ENCODE measurements at places on chromosomes 2 and 18. TPM values are rescaled to one million over a fixed set of nuclear protein-coding genes. Genes with fewer than 3 reads are reported as not detected.

LAMA1 gene
- total RNA-seq, result 28.7 TPM

ASB18 gene
- total RNA-seq, result not detected

RUFY4 gene
- 0.44 TPM for total RNA-seq

ICA1L gene
- 4.5 TPM for total RNA-seq

NOL4 gene
- total RNA-seq, result 0.74 TPM

METAP1D gene
- 6.4 TPM for total RNA-seq

OTOS gene
- total RNA-seq, result not detected

RANBP2 gene
- total RNA-seq, result 87.2 TPM

TMEM247 gene
- total RNA-seq, result not detected

INHBB gene
- 0.13 TPM for total RNA-seq

DNA sequence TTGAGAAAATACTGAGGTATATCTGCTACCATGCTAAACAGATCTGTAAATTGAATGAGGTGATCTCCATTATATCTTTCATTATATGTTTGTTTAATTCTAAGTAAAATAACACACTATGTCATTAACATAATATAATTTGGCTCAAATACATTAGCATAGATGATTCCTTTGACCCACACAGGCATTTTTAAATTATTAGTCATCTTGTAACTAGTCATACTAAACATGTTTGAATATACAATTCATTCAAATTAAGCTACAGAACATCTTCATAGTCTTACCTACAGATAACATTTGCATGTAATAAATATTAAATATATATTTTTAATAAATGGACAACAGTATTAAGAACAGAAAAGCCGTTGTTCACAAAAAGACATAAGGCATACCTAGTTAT is 52.7 kb upstream of the KYNU start:
- DNase-seq, result no peak

DNA sequence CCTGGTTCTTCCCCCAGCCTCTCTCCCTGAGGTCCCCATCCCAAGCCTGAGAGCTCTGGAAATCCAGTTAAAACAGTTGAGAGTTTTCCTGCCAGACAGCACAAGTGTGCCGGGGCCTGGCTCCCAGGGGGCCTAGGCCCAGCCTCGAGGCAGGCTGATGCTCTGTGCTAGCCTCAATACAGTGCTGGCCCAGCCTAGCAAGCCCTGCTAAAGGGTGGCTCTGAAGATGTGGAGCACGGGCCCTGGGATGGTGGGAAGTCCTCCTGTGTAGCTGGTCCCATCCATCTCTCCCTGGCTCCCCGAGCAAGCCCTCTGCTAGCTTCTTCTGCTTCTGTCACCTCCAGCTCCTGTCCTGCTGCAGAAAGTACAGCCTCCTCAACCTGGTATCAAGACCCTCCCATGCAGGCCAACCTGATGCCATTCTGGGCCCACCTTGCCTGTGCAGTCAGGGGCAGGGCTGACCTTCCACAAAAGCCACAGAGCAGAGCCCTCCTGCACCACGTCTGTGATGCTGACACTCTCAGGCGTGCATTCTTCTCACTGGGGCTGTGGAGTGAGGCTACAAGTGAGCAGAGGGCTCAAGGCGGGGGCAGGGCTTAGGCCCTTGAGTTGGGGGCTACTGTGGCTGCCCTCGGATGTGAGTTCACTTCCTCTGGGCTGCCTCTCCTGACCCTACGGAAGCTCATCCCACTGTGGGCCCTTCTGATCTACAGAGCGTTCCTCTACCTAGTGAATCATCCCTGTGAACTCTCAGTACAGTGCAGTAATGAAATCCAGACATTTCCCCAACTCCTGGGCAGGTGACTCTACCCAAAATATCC is 60.1 kb upstream of the LAPTM4A start:
- DNase-seq, result no peak

- DNase-seq, result no peak
These were observed 86.4 kb downstream of the GFPT1 start for GRCh38 chr2:69300650-69301049.

DNA sequence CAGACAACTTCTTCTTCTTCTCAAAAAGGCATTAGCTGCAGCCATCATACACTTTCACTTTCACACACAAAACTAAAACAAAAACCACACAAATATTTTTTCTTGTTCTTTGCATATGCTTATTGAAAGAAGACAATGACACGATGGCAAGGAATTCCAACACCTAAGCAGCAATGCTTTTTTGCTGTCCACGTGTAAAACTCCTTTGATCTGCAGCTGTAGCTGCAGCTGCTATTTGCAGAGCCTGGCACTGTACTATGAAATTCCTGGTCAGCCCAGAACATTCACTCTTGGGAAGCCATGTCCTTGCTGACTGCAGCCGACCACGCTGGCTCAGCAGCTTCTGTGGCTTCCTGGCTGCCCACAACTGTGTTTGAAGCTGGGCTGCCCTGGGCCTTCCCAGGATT is 316.2 kb downstream of the CDH2 start:
- no peak for DNase-seq

DNA sequence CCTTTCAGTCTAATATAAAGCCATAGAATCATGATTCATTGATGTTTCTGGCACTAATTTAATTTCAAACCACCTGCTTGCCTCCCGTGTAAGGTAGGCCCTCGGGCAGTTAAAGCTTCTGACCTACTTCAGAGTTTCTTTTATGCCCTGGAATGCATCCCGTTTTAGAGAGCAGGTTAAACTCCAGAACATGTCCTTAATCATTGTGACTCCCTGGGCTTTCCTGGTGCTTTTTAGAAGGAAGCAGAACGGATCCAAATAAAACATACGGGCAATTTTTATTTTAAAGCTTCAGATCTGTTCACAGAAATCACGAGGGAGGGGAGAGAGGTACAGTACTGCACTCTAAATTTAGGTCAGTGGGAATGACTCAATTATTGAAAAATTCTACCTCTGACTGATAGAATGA is 134.8 kb downstream of the GCA start:
- DNase-seq, result no peak

- no peak for DNase-seq
These were observed 8.6 kb downstream of the ACP1 start for GRCh38 chr2:273333-273732.

DNA sequence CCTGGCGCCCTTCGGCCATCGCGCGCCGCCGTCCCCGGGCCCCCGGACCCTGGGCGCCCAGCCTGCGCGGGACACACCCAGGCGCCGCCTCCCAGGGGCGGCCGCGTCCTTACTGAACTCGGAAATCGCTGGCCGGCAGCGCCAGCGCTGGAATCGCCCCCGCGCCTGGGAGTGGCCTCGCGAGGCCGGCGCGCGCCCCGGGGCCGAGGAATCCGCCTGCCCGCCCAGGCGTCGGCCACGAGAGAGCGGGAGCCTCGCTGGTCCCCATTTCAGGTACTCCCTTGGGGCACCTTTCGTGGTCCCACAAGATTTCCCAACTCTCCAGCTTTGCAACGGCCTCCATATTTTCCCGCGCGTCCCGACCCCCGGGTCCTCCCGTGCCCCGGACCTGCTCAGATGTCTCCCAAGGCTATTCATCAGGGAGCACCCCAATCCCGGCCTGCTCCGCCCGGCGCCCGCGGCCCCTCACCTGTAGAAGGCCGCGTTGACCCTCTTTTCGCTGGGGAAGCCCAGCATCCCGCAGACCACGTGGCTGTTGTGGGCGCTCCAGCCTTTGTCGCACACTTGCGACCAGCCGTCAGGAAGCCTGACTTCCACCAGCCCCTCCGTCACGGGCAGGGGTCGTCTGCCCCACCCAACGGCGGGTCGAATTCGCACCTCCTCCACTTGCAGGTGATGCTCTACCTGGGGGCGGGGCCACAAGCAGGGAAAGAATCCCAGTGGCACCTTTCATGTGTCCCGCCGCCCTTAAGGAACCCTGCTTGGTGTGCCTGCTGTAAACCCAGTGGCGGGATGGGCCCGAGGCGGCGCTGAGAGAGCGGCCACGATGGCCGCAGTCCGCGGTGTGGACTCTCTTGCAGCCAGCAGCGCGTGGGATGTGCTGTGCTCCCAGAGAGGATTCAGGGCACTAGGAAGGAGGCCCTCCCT is 4.6 kb downstream of the LOXL3 start:
- DNase-seq, result peak; percentile 90

GRCh38 chr2:203758841-203759689 is 52.6 kb downstream of the CD28 start:
- DNase-seq, result no peak

DNA sequence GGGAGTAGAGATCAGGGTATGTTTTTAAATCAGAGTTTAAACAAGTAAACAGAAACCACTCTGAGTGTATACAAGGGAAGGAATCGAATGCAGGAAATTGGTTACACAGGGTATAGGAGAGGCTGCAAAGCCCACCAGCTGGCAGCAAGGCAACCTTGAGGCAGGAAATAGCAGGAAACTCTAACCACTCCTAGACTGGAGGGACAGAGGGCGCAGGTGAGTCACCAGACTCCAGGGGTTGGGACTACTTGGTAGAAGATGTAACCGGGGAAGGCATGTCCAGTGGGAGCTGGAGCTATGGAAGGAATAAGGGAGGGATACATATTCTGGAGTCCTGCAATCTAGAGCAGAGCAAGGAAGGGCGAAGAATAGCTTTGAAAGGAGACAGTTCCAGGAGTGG is 152.3 kb downstream of the MEIS1 start:
- DNase-seq, result peak; percentile 82

DNA sequence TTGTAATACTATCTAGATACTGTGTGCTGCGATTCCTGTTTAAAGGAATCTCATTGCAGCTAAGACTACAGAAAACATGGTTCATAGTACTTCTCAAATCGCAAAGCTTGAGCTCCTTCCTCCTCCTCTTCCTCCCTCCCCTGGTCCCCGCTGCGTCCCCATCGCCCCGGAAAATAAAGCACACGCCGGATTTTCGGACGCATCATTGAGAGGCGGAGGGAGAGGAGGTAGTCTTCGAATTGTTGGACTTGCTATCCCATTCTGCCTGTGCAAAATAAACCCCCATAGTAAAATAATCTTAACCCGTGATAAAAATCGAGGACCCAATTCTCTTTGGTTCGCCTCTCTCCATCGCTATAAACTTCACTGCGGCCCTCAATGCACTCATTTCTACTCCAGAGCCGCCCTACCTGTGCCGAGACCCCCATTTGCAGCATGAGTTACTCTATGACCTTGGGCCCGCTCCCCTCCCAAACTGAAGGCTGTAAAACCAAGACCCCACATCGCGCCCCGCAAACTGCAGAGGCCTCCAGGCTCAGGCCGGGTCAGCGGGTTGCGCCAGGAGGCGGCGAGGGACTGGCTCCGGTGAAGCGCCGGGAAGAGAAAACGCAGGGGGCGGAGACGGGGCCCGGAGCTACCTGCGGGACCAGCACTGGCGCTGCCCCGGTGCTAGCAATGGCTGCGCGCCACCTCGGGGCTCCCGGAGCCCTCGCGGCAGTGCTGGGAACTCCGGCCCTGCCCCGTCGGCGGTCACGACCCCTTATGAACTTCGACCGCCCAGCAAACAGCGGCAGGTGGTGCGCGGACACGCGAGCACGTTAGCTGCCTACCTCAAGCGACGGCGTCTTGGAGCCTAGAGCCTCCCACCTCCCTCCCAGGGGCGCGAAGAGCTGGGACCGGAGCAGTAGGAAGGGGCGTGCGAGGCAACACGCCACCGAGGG is 649 bp downstream of the ESCO1 start:
- peak; percentile 72 for DNase-seq

DNA sequence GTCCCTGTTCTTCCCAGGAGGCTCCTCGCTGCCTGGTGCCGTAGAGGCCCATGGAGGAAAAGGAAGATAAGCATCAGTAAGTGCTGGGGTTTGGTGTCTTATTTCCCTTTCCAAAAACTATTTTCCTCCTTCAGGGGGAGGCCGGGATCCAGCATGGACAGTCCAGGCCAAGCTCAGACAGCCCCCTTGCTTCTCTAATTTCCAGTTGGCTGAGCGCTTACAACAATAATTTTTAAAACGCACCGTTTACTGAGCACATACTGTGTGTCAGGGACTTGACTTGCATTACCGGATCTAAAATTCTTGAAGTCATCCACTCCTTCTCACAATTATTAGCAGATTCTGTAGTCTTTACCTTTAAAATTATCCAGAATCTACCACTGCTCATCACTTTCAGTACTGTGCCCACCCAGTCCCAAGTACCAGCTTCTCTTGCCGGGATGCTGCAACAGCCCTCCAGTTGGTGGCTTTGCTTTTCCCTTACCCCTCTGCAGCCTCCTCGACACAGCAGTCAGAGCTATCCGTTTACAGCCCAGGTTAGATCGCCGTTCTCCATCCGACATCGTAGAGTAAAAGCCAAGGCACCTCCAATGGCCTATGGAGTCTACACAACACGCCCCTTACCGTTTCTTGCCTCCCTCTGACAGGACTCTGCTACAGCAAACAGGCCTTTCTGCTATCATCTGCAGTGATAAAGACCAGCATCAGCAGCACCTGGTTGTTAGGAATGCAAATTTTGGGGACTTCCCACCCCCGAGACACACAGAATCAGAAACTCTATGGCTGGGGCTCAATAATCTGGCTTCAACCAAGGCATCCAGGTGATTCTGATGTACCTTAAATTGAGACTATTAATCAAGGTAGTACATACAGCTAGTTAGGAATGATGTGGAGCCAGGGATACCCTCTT is 75.2 kb upstream of the TSPYL6 start:
- no peak for DNase-seq

DNA sequence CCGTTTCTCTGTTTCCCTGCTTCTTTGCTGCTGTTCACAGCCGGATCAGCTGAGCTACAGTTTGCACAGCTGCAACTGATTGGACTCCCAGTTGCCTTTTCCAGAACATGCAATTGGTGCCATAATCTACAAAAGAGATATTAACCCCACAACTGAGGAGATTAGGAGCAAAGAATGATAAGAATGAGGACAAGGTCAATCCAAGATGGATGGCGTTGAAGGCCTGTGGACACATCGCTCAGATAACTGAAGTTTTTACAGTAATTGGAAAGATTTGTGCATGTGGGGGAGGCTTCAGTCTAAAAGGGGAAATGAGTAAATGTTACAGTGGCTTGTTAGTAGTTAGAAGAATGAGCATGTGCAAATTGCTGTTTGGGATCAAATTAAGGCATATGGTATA is 263.2 kb downstream of the TGIF1 start:
- no peak for DNase-seq

DNA sequence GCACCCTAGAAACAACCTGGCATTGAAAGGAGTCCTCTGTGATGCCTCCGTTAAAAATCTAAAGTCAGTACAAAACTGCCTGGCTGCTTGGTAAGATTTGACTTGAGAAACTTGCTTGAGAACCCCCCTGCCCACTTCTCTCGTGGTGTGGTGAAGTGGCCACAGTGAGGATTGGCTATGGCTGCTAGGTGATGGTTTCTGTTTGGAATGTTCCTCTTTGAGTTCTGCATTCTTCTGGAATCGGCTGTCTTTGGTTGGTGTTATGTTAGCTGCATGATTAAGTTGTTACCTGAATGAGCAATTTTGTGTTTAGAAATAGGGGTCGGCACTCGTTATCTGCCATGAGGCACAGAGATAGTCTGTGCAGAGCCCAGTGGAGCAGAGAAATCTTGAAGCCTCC is 21.7 kb upstream of the SAG start:
- DNase-seq, result no peak

DNA sequence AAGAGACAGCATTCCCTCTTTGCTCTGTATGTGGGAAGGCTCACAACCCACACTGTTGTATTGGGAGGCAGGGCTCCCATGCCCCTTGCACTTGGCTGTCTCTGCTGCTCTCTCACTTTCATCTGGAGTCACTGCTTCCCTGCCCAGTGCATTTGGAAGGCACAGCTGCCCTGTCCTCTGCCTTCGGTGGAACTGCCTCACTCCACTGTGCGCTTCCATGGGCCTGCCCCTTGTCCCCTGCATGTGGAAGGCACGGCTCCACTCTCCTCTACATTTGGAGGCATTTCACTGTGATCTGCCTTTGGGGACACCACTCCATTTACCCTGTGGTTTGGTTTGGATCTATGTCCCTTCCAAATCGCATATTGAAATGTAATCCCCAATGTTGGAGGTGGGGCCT is 9.1 kb upstream of the PROM2 start:
- no peak for DNase-seq

Measured in H9 (cell line).